GM23248 (cell line): ENCODE measurements at places on chromosomes 4 and X. TPM values are rescaled to one million over a fixed set of nuclear protein-coding genes. Genes with fewer than 3 reads are reported as not detected.

DNA sequence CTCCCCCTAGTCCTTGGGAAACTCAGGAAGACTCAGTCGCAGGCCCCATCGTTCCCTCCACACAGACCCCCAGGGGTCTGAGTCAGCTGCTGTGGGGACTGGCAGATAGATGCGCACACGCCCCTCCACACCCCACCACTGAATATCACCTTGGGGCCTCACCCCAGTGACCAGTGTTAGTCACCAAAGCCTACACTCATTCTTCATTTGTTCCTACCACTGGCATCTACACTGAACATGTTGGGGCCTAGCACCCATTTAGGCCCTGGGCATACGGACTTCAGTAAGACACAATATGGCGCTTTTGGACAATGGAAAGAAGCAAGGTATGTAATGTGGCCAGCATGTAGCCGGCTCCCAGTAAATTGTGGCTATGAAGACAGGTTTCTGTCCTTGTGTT lies 154.1 kb upstream of the PJA1 start:
- no peak overlapping the region for H3K4me3 ChIP-seq
- H3K4me1 ChIP-seq: no peaks in the 10 kb centered on the region
- no peak overlapping the region for H3K27ac ChIP-seq

CFI gene
- polyA plus RNA-seq: 0.18 TPM in 1 of 2 replicates, not detected in the other

ARSH gene
- polyA plus RNA-seq: not detected in 2 replicates

- no peaks in the 10 kb centered on the region for H3K27me3 ChIP-seq
- H3K4me3 ChIP-seq: peak overlapping the region; percentile 64
- peak; percentile 31 for DNase-seq
- H3K4me1 ChIP-seq: no peaks in the 10 kb centered on the region
Measured at GRCh38 chrX:14497184-14497666, 32.1 kb upstream of the GLRA2 start.

- H3K4me3 ChIP-seq: peak overlapping the region; percentile 40; the same call in 1 of the 2 replicates
- H3K4me1 ChIP-seq: no peaks in the 10 kb centered on the region
- no peaks in the 10 kb centered on the region for H3K36me3 ChIP-seq
- H3K27ac ChIP-seq: no peak overlapping the region
- H3K27me3 ChIP-seq: peaks cover 34% of the 10 kb centered on the region
Measured at GRCh38 chr4:183797445-183798300, 107.4 kb upstream of the STOX2 start.

- H3K4me1 ChIP-seq: no peaks in the 10 kb centered on the region
- H3K4me3 ChIP-seq: no peak overlapping the region
- H3K27me3 ChIP-seq: no peaks in the 10 kb centered on the region
Measured at GRCh38 chrX:150873616-150874015, 24.9 kb downstream of the CD99L2 start.

DNA sequence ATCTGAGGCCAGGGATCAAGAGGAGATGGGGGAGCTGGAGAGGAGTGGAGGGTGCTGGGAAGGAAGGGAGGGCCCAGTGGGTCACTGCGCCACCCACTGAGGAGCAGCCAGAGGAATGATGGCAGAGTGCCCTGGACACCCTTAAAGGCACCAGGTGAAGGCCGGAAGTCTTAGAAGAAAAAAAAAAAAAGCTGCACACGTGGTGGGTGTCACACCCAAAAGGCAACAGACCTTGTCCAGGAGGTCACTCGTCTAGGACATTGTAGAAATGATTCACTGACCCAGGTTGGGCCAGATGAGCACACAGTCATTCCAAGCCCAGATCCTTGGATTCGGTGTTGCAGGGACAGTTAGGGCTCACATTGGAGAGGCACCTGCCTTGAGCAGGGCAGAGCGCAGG lies 93.5 kb upstream of the TRIM2 start:
- H3K36me3 ChIP-seq: no peaks in the 10 kb centered on the region
- H3K27ac ChIP-seq: no peak overlapping the region
- no peak overlapping the region for H3K4me3 ChIP-seq
- H3K4me1 ChIP-seq: peaks cover 13% of the 10 kb centered on the region
- peaks cover 20% of the 10 kb centered on the region for H3K27me3 ChIP-seq

ADGRG4 gene
- not detected in 2 replicates for polyA plus RNA-seq

- H3K4me1 ChIP-seq: no peaks in the 10 kb centered on the region
- no peaks in the 10 kb centered on the region for H3K36me3 ChIP-seq
Measured at GRCh38 chr4:114476310-114476709, 122.3 kb upstream of the UGT8 start.

DNA sequence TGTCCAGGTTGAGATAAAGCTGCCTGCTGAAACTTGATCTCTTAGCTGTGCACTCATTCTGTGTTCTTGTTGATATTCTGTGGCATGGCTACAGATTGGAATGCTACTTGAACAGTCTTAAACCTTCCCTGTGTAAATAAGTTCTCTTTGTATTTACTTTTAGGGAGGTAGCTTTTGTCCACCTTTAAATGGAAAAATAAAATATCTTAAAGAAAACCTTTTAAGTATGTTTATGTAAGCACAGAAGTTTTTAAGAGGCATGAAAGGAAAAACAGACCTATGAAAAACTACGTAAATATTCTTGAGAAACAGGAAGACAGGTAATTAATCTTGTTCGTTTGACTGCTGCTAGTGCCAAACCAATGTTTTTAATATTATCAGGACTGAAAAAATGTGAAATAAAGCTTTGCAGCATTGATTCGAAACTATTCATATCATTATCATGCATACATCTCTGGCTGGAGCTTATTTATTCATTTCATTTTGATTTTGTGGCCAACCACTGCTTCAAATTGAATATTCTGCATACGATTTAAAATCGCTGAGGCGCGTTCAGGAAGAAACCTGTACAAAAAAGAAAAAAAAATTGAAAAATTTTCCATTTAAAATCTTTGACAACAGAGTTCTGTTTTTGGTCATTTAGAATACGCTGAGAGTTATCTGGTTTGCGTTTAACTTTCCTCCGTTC lies 17.8 kb downstream of the HSD17B13 start:
- no peak overlapping the region for H3K27ac ChIP-seq
- no peak overlapping the region for H3K4me3 ChIP-seq
- no peaks in the 10 kb centered on the region for H3K4me1 ChIP-seq
- no peak for DNase-seq
- H3K27me3 ChIP-seq: peaks cover 4% of the 10 kb centered on the region; the same call in 1 of the 2 replicates

MAGEA12 gene
- polyA plus RNA-seq: 0.18 and 0.27 TPM in 2 replicates

ADH7 gene
- polyA plus RNA-seq: not detected in 2 replicates

NHSL2 gene
- polyA plus RNA-seq: 5.3 and 6.5 TPM in 2 replicates

RBMXL3 gene
- polyA plus RNA-seq: not detected in 2 replicates

UGT2A1 gene
- polyA plus RNA-seq: not detected in 2 replicates

- H3K4me3 ChIP-seq: no peak overlapping the region
- no peaks in the 10 kb centered on the region for H3K27me3 ChIP-seq
- no peaks in the 10 kb centered on the region for H3K36me3 ChIP-seq
Measured at GRCh38 chrX:44938111-44938510, 65.1 kb downstream of the KDM6A start.

GRCh38 chr4:6574747-6575502 lies at the start of gene MAN2B2:
Gene MAN2B2 (plus strand): TSS chr4:6575189. CDS start chr4:6575211, 22 bp downstream.
- DNase-seq: peak; percentile 93
- peak within 1 kb of the TSS; percentile 92 for H3K4me3 ChIP-seq
- H3K36me3 ChIP-seq: no peaks in the 10 kb centered on the region
- H3K27ac ChIP-seq: no peak within 1 kb of the TSS
- no peaks in the 10 kb centered on the region for H3K4me1 ChIP-seq

DNA sequence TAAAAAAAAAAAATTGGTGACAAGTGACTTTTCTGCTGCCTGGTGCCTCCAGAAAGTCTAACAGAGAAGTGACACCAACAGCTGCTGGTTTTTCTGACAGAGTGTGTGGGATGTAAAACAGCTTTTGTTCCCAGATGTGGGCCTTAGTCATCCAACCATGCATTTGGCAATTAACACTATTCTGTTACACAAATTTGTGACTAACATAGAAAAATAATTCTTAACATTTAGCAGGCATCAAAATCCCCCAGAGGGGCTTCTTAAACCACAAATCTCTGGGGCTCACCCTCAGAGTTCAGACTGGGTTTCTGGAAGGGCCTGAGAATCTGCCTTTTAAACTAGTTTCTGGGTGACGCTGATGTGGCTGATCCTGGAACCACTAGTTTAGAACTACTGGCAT lies 100.5 kb upstream of the PCDH7 start:
- no peak overlapping the region for H3K4me3 ChIP-seq
- no peak overlapping the region for H3K27ac ChIP-seq
- no peaks in the 10 kb centered on the region for H3K27me3 ChIP-seq
- H3K36me3 ChIP-seq: no peaks in the 10 kb centered on the region
- peak; percentile 0 for DNase-seq

HEPH gene
- 14.3 and 15.2 TPM in 2 replicates for polyA plus RNA-seq

- no peaks in the 10 kb centered on the region for H3K27me3 ChIP-seq
- H3K4me1 ChIP-seq: no peaks in the 10 kb centered on the region
- peak; percentile 0 for DNase-seq
- H3K4me3 ChIP-seq: no peak overlapping the region
- no peaks in the 10 kb centered on the region for H3K36me3 ChIP-seq
- H3K27ac ChIP-seq: no peak overlapping the region
Measured at GRCh38 chrX:138018145-138018799, 452.3 kb downstream of the ZIC3 start.

DNA sequence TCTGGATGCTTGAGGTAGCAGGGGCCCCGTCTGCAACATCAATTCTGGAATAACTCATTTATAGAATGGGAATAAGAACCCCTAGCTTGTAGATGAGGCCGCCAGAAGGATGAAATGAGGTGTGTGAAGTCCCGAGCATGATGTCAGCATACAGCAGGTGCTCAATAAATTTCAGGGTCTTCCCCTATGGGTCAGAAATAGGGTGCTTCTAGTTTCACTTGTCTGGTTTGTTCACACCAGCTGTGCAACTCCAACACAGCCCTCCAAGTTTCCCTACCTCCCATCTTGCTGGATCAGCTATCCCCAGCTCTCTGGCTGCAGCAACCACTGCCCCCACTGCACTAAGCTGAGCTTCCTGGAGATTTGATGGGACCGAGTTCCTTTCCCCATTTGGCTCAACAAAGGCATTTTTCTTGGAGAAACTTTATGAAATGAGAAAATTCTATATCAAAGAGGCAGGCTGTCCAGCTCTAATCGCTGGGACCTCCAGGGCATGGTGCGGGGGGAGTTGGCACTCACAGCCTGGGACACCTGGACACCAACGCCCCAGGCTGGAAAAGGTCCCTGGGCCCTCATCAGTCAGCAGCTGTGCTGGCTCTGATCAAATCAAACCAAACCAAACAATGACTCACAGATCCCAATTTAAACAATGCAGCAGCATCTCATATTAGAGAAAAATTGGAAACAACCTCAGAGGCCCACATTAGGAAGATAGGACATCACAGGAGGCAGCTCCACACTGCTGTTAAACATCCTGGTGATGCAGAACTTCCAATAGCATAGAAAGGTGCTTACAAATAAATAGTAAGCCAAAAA lies 13.3 kb downstream of the SLC2A9 start:
- H3K27ac ChIP-seq: no peak overlapping the region
- H3K36me3 ChIP-seq: no peaks in the 10 kb centered on the region
- DNase-seq: peak; percentile 36
- no peak overlapping the region for H3K4me3 ChIP-seq
- peaks cover 23% of the 10 kb centered on the region for H3K4me1 ChIP-seq

CCNA2 gene
- polyA plus RNA-seq: 33.1 and 33.7 TPM in 2 replicates

- no peaks in the 10 kb centered on the region for H3K36me3 ChIP-seq
- no peak for DNase-seq
- H3K4me1 ChIP-seq: peaks cover 14% of the 10 kb centered on the region; the same call in 1 of the 2 replicates
- H3K27me3 ChIP-seq: no peaks in the 10 kb centered on the region
- no peak overlapping the region for H3K27ac ChIP-seq
- H3K4me3 ChIP-seq: peak overlapping the region; percentile 76
Measured at GRCh38 chr4:15703439-15703838, 574 bp downstream of the BST1 start.

ALB gene
- not detected in 2 replicates for polyA plus RNA-seq

DNA sequence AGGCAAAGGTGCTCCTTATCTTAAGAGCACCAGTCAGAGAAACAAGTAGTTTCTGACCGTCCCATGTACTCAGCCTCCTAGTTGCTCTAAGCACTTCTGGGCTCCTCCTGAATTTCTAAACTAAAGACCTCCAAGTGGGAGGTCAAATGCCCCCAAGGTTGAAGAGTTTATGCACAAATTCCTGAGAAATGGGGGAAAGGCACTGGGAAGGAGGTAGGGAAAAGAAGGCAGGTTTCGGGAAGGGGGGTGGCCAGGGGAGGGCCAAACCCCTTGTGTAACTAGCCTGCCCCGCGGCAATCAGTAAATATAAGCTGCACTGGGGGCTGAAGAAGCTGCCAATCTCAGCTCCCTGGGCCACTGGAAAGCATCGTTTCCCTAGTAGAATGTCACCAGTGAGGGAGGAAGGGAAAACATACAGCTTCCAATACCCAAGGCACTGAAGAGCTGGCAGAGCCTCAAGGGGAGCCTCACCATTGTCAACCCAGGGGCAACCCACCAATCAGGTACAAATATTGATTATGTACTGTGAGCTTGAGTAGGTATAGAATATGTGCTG lies 3.4 kb downstream of the FOXO4 start:
- H3K4me3 ChIP-seq: no peak overlapping the region
- no peak overlapping the region for H3K27ac ChIP-seq
- H3K27me3 ChIP-seq: no peaks in the 10 kb centered on the region
- DNase-seq: no peak

LAP3 gene
- 60.7 and 62.6 TPM in 2 replicates for polyA plus RNA-seq

PCYT1B gene
- polyA plus RNA-seq: not detected in 2 replicates

DNA sequence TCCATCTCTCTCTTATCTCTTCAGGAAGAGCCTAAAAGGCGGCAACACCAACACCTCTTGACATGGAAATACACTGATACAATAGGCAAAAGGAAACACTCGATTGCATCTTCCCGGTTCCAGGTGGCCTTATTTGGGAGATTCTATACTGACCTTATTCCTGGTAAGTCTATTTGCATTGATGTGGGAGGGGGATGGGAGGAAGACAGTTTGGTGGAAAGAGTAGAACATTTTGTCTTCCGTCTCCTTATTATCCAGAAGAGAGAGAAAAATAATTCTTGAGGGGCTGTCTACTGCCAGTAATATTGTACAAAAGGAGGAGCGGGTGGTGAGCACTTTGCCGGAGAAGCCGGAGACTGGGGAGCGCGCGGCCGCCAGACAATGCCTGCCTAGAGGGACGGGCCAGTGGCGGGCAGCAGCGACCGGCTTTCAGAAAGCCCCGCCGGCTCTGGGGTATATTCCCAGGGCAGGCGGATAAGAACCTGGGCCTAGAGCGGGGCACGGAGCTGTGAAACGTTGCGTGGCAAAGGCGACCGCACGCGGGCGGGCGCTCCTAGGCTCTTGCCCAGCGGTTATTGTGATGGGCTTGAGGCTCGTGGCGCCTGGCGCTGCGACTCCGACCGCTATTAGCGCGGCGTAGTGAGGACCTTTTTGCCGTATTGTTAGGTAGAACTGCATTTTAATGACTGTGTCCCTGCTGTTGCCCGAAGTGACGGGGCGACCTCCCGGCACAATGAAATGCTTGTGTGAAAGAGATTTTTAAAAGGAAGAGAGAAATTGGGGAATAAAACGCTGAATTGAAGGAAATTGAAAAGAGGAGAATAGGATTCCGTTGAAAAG lies 518 bp downstream of the PRDM8 start:
- no peaks in the 10 kb centered on the region for H3K27me3 ChIP-seq
- no peaks in the 10 kb centered on the region for H3K36me3 ChIP-seq
- DNase-seq: peak; percentile 74
- H3K4me1 ChIP-seq: peaks cover 10% of the 10 kb centered on the region
- peak overlapping the region; percentile 77 for H3K4me3 ChIP-seq

TMEM255A gene
- polyA plus RNA-seq: not detected in 2 replicates

KLB gene
- polyA plus RNA-seq: not detected in 2 replicates

FANCB gene
- 4.2 and 4.8 TPM in 2 replicates for polyA plus RNA-seq

LDOC1 gene
- polyA plus RNA-seq: 23.1 and 24.7 TPM in 2 replicates
